ENCODE measurements at places on chromosomes 7 and 10. TPM values are rescaled to one million over a fixed set of nuclear protein-coding genes. Genes with fewer than 3 reads are reported as not detected.
A peak's percentile ranks its signal among the peaks of the same experiment; 100 is the strongest.

DNA sequence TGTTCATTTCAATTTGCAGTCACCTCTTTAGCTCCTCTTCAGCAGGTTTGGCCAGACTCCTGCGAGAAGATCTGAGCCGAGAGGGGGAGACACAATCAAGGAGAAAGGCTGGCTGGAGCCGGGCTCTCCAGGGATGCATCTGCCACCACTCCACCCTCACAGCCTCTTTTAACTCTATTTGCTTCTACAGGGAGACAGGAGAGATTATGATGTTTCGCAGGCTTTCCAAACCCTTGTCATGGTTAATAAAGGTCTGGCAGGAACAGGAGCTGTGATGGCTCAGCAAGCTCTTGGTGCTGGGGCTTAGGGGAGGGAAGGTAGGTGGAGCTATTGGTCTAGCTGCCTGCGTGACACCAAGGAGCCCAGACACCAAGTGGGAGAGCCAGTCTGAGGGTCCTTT lies 448.1 kb upstream of the PODXL start:
- DNase-seq: peak; percentile 61

- peak; percentile 36 for DNase-seq
These were observed 108.4 kb downstream of the HIPK2 start for GRCh38 chr7:139669106-139670061.

DNA sequence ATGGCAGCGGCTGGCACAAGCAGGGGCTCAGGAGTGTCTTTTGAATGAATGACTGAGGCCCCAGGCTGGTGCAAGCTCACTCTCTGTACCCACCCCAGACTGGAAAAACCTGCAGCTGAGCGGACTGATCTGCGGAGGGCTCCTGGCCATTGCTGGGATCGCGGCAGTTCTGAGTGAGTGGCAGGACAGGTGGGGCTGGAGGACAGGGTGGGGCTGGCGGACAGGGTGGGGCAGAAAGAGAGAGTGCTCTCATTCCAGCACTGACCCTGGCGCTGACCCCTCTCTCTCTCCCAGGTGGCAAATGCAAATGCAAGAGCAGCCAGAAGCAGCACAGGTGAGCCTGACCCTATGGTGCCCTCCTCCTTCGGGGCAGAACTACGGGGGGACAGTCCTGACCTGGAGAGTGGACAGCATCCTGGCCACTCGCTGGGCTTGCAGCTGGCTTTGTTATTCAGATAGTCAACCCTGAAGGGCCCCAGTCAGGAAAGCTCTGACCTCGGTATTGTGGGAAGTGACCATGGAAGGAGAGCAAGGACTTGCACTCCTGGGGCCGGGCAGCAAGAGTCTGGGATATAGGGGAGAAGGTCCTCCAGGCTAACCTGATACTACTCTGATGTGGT lies 4.1 kb downstream of the FXYD4 start:
- DNase-seq: no peak

DNA sequence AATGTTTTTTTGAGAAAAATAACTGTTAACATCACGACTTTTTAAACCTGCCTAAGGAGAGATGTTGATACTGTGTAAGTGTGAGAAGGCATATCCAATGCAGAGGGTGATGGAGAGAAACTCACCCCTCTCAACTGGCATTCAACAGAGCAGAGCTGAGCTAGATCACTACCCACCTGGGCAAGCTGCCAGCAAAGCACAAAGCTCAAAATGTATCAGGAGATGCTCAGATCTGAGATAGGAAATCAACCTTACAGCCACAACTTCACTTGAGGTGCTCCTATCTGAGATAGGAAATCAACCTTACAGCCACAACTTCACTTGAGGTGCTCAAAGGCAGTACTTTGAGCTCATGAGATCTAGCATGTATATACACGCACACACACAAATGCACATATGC lies 151.5 kb upstream of the PDE1C start:
- DNase-seq: no peak

Gene GRM3
- polyA plus RNA-seq: not detected

Gene AQP1
- polyA plus RNA-seq: 267 TPM

Measured in lung (tissue), 17 donors.